Panc1 (cell line): ENCODE measurements at places on chromosomes 7 and 10. TPM values are rescaled to one million over a fixed set of nuclear protein-coding genes. Genes with fewer than 3 reads are reported as not detected.

GRCh38 chr10:28986117-28986792 is 302.6 kb upstream of the LYZL1 start:
- no peak overlapping the region for H3K27ac ChIP-seq
- no peaks in the 10 kb centered on the region for H3K4me1 ChIP-seq
- H3K27me3 ChIP-seq, result no peaks in the 10 kb centered on the region
- DNase-seq, result no peak

- no peaks in the 10 kb centered on the region for H3K36me3 ChIP-seq
- no peak overlapping the region for H3K27ac ChIP-seq
- H3K27me3 ChIP-seq, result no peaks in the 10 kb centered on the region
- no peak for DNase-seq
- no peaks in the 10 kb centered on the region for H3K4me1 ChIP-seq
Observed at GRCh38 chr10:28135258-28135657, 136.4 kb upstream of the ODAD2 start.

DNA sequence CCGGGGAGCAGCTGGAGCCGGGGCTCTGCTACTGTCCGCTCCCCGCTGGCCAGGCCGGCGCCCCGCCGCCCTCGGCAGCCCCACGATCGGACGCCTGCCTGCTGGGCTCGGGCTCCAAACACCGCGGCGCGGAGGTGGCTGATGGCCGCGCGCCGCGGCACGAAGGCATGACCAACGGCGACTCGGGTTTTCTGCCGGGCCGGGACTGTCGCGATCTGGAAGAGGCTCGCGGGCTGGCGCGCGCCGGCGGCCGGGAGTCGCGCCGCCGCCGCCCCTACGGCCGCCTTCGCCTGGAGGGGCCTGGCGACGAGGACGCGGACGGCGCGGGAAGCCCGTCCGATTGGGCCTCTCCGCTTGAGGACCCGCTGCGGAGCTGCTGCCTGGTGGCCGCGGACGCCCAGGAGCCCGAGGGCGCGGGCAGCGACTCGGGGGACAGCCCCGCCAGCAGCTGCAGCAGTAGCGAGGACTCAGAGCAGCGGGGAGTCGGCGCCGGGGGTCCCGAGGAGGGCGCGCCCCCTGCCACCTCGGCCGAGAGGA is 570 bp downstream of the TBC1D12 start:
- no peak for DNase-seq
- no peaks in the 10 kb centered on the region for H3K27me3 ChIP-seq
- peak overlapping the region; percentile 79 for H3K4me3 ChIP-seq
- peaks cover 32% of the 10 kb centered on the region for H3K4me1 ChIP-seq
- H3K27ac ChIP-seq, result peak overlapping the region; percentile 92

PLCE1 gene
- 39.7 TPM for total RNA-seq
